ENCODE measurements at places on chromosomes 4 and X. TPM values are rescaled to one million over a fixed set of nuclear protein-coding genes. Genes with fewer than 3 reads are reported as not detected.
A peak's percentile ranks its signal among the peaks of the same experiment; 100 is the strongest.

The C4orf51 gene
- polyA plus RNA-seq = not detected

GRCh38 chr4:154471526-154472331 lies 19.9 kb downstream of the DCHS2 start:
- DNase-seq = peak; percentile 84

DNA sequence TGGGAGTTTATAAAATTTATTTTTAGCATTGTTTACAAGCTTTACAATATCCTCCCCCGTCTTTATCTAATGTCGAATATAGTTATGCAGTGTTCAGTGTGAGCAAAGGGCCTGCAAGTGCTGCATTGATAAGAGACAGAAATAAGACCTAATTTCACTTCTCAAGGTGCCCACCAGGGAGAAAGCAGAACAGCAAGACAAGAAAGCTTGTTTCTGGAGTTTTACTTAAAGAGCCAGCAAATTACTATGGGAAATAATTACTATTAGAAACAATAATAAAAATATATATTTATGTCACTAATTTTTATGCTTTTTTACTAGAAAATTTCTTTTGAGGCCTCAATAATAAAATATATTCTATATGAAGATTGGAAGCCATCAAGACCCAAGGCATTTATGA lies 2677.7 kb downstream of the ARAP2 start:
- no peak for DNase-seq

- DNase-seq = no peak
These were observed 12.9 kb downstream of the CCDC22 start for GRCh38 chrX:49247916-49248811.

DNA sequence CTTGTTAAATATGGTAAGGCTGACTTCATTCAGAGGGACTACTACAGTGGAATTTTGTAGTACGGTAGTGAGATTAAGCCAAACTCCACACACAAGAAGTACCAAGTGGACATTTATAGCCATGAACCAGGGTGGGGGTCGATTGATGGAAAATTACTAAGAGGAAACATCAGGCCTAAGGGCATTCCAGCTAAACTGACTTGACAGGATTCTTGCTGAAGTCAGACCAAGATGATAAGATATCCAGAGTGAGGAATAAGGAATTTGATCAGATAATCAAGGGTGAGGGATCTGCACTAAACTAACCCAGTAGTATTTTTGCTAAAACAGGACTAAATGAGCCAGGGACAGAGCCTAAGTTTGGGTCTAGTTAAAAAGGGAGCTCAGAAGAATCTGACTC lies 597.5 kb downstream of the RPA4 start:
- DNase-seq = no peak

DNA sequence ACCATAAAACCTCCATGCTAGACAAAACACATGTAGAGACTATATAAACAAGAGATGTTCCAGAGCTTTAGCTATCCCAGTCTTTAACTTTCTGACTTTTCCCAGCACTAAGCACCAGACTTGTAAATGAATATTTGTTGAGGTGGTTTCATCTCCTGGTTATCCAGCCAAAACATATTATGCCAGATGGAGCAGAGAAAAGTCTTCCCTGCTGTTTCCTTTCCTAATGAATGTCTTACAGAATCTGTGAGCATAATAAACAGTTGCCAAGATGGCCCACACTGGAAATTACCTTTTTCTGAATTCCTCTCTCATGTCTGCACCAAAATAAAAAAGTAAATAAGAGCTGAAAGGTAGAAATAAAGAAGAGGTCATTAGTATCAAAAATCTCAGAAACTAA lies 159.2 kb downstream of the TECRL start:
- DNase-seq = no peak

The HELT gene
- not detected for polyA plus RNA-seq

GRCh38 chr4:158758142-158758541 lies 10.7 kb upstream of the FNIP2 start:
- DNase-seq = no peak

The ETDA gene
- polyA plus RNA-seq = not detected

The PABPC4L gene
- polyA plus RNA-seq = 7.0 TPM

DNA sequence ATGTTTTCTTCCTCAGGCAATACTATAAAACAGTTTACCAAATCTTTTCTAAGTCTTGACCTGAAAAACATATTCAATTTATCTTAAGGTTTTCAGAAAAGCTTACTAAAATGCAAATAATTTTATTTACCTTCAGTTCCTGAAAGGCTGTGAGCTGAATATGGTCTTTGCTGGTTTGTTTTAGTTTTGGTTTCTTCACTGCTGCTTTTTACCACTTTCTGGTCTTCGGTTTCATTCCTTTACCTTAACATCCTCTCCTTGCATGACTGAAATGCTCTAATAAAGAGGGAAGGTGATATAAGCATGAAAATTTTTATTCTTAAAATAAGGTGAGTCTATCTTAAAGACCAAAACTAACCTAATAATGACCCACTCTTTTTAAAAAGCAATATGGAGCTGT lies 97.1 kb upstream of the NRK start:
- no peak for DNase-seq

The HEPH gene
- 8.0 TPM for polyA plus RNA-seq

GRCh38 chr4:83378419-83378818 lies 43.8 kb upstream of the HPSE start:
- peak; percentile 10 for DNase-seq

DNA sequence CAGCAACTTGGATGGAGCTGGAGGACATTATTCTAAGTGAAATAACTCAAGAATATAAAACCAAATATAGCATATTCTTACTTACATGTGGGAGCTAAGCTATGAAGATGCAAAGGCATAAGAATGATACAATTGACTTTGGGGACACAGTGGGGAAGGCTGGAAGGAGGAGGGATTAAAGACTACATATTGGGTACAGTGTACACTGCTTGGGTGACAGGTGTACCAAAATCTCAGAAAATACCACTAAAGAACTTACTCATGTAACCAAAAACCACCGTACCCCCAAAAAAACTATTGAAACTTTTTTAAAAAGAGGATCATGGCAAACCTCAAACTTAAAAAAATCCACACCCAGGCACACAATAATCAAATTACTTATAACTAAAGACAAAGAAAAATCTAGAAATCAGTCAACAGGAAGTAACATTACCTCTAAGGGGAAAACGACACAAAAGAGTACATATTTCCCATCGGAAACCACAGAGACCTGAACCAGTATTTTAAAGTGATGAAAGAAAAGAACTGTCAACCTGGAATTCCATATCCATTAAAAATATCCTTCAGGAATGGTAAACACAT lies 241.8 kb downstream of the PRDM5 start:
- no peak for DNase-seq

DNA sequence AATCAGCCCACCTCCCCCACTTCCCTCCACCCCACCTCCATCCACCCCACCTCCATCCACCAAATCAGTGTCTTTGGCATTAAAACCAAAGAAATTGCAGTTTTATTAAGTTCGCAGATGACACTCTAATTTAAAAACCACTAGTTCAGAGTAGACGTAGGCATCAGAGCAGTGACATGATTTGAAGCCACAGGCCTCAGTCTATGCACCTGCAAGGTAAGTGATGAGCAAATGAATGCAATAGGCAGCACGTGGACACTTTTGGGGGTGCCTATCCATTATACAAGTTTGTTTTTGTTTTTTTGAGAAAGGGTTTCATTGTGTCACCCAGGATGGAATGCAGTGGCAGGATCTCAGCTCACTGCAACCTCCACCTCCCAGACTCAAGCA lies 88.0 kb upstream of the TRIM2 start:
- no peak for DNase-seq

- DNase-seq = no peak
These were observed 58.5 kb downstream of the KDM6A start for GRCh38 chrX:44931441-44931973.

DNA sequence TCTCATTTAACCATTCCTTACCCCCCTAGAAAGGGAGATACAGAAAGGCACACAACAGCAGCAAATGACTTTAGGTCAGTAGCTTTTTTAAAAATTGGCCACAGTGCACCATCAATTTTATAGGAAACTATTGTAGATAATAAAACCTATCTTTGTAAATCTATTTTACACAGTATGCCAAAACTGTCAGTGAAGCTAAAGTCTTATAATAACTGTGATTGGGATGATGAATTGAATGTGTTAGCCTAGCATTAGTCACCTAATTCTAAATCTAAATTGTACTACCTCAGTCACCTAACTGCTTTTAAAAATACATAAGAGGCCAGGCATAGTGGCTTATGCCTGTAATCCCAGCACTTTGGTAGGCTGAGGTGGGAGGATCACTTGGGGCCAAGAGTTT lies 44.2 kb downstream of the SH3RF1 start:
- no peak for DNase-seq

The CFAP299 gene
- polyA plus RNA-seq = not detected

- no peak for DNase-seq
These were observed 144.3 kb downstream of the CAMK2D start for GRCh38 chr4:113617195-113617594.

The BLTP1 gene
- polyA plus RNA-seq = 43.3 TPM

DNA sequence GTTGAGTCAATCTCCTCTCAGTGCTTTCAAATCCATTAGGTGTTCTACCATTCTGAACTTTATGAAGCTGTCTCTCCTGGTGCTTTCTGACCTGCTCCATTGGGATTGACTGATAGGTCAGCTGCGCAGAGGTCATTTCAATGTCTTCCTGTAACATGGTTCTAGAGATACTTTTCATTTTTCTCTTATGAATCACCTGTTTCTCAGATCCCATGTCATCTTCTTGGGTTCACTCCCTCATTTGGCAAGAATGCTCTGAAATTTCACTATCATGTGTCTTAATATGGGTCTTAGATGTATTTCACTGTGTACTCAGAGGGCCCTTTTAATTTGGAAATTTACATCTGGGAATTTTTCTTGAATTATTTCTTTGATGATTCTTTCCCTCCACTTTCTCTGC lies 13.8 kb upstream of the PGM2 start:
- no peak for DNase-seq

GRCh38 chr4:67712000-67712625 lies 11.2 kb upstream of the UBA6 start:
- no peak for DNase-seq

DNA sequence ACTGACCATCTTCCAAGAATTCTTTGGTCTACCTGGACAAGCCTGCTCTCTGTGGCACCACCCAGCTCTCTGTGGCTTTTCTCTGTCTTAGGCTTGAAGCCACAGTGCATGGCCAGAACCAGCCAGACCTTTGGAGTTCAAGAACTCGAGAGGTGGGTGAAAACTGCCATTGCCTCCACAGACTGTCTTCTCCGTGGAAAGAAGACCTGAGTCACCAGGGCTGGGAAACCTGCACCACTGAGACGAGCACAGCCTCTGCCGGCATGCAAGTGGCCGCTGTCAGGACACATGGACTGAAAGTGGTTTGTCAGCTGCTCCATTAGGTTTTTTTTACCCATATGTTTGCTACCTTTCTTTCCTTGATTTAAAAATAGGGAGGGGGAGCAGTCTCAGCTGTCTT lies 74.5 kb downstream of the MGST2 start:
- DNase-seq = no peak

- DNase-seq = peak; percentile 44
These were observed 47.7 kb downstream of the TIGD2 start for GRCh38 chr4:89158884-89159503.

- DNase-seq = peak; percentile 5
These were observed 2.6 kb upstream of the CNOT6L start for GRCh38 chr4:77821775-77822174.

The EXOC1L gene
- polyA plus RNA-seq = not detected

DNA sequence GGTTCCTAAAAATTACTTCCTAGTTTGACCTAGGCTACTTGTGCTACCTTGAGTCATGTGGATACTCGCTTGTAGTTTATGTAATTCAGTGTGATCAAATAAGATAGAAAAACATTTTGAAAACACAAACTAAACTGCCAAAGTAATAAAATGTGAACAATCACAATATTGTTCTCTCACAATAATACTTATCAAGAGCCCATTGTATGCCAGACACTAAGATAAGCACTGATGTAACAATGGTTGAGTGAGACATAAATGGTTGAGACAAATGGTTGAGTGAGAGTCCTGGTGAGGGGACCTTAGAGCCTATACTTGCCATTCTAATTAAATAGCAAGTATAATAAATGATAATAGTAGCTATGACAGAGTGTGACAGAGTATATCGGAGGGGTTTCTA lies 41.7 kb downstream of the RFC1 start:
- no peak for DNase-seq

DNA sequence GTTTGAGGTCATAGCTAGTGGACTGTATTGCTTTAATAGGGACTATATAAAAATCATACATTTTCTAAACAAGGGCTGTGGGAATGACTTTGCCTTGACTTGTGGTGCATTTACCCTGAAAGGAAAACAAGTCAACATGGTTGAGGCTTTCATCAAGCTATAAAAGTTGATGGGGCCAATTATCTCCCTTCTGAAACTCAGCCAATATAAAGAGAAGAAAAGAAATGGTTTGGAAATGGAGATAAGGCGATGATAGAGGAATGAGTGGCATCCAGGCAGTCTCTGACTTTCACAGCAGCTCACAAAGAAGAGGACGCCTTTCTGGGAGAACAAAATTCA lies 118.7 kb downstream of the SMARCA1 start:
- no peak for DNase-seq

GRCh38 chrX:148672517-148672916 lies 172.1 kb downstream of the AFF2 start:
- no peak for DNase-seq

- DNase-seq = no peak
These were observed 198.1 kb upstream of the NUDT6 start for GRCh38 chr4:123120473-123120872.

GRCh38 chr4:39319676-39320075 lies 46.5 kb downstream of the RFC1 start:
- DNase-seq = peak; percentile 20

GRCh38 chrX:31260351-31260750 lies 188.5 kb upstream of the FTHL17 start:
- no peak for DNase-seq

The NEIL3 gene
- 3.9 TPM for polyA plus RNA-seq
